Stimulated activated CD8-positive, alpha-beta memory T cell treated with anti-CD3 and anti-CD28 coated beads, Interleukin-7, amount 100 ng/mL, for 24 hours (primary cell): ENCODE measurements at places on chromosomes 5 and 9.

DNA sequence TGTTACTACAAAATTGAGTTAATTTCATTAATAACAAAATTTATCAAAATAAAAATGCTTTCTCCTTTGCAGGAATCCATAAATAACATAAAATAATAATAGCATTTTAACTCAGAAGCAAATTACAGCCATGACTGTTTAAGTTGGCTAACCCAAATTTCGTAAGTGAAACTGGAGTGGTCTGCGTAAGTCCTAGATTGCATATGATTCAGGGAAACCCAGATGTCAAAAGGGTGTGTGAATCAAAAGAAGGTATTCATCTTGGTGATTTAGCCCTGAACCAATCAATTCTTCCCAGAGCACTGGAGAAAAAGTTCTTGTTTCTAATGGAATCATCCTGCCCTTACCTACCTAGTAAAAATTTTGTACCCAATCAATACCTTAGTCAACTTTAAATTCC lies 547.6 kb downstream of the RAB3C start:
- DNase-seq, result no peak

DNA sequence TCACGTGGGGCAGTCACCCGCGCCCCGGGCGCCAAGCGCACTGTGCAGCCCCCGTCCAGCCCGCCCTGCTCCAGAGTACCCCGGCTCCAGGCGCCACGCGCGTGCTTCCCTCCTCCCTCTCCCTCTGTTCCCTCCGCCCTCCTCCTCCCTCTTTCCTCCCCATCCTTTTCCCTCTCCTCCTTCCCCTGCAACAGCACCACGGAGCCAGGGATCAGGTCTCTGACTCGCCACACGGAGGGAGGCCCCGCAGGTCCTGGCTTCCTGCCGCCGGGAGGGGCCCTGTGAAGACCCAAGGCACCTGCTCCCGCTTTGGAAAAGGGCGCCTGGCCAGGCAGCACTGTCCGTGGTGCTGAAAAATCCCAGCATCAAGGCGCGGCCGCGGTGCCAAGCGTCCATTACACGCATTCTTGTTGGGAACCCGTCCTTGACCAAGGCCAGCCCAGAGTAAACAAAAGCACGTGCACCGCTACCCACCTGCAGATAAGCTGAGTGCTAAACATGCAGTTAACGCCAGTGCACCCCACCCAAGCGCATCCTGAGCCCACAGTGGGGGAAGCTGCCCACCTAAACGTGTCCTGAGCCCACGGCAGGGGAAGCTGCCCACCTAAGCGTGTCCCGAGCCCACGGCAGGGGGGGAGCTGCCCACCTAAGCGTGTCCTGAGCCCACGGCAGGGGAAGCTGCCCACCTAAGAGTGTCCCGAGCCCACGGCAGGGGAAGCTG lies 21.7 kb downstream of the SLC6A18 start:
- no peak for DNase-seq

DNA sequence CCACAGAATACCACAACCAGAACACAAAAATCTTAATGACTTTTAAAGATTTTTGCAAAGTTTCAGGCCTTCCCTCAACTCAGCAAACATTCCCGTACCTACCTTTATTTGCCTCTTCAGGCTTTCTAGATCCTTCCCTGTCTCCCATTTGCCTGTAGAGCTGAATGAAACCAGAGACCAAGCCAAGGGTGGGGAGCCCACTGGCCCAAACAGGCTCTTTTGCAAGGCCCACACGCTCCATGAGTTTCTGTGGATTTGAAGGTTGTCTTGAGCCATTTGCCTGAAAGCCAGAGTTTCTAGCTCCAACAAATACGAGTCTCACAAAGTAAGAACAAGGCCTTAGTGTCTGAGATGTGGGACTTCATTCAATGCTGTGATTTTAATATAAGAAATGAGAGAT lies 107.8 kb downstream of the GAS1 start:
- DNase-seq, result no peak

- no peak for DNase-seq
Observed at GRCh38 chr9:128124451-128124850, 3.1 kb downstream of the PTGES2 start.

- DNase-seq, result no peak
Observed at GRCh38 chr9:36336131-36336907, 63.8 kb downstream of the RNF38 start.

GRCh38 chr9:38092200-38092524 lies 23.1 kb upstream of the SHB start:
- DNase-seq, result no peak

- DNase-seq, result no peak
Observed at GRCh38 chr9:36985061-36985768, 48.9 kb downstream of the PAX5 start.
